ENCODE measurements at places on chromosomes 2 and 18. TPM values are rescaled to one million over a fixed set of nuclear protein-coding genes. Genes with fewer than 3 reads are reported as not detected.

The CNRIP1 gene
- 11.6 TPM for total RNA-seq

The FBXO15 gene
- 2.8 TPM for total RNA-seq

The CRYBA2 gene
- total RNA-seq = 6.4 TPM

The DSG4 gene
- total RNA-seq = 0.04 TPM

The IL36RN gene
- not detected for total RNA-seq

The CTLA4 gene
- not detected for total RNA-seq

The DQX1 gene
- 0.63 TPM for total RNA-seq

The SERPINB7 gene
- 71.9 TPM for total RNA-seq

The LRRC30 gene
- not detected for total RNA-seq

The CDH19 gene
- total RNA-seq = 0.11 TPM

The FIGN gene
- 1.5 TPM for total RNA-seq

The C2orf78 gene
- not detected for total RNA-seq

The UGT1A8 gene
- 0.46 TPM for total RNA-seq

The SP100 gene
- 42.5 TPM for total RNA-seq

The NCKAP5 gene
- total RNA-seq = 3.2 TPM

The SLC35G4 gene
- not detected for total RNA-seq

The MBP gene
- total RNA-seq = 47.4 TPM

The KCNF1 gene
- 1.3 TPM for total RNA-seq

The GPR75 gene
- total RNA-seq = 1.5 TPM

The ACADL gene
- 0.07 TPM for total RNA-seq

The RSAD2 gene
- total RNA-seq = 2.1 TPM

The AQP12B gene
- not detected for total RNA-seq

The TXNL1 gene
- 75.8 TPM for total RNA-seq

The PROC gene
- total RNA-seq = 0.58 TPM

The NOSTRIN gene
- total RNA-seq = 0.69 TPM

The KCNG2 gene
- not detected for total RNA-seq

The HOXD4 gene
- total RNA-seq = 1.8 TPM

The NBEAL1 gene
- total RNA-seq = 14.5 TPM

The TFPI gene
- total RNA-seq = 16.0 TPM

The DHX57 gene
- total RNA-seq = 16.6 TPM

The HOXD13 gene
- 0.36 TPM for total RNA-seq

The LDLRAD4 gene
- total RNA-seq = not detected

The LOXHD1 gene
- not detected for total RNA-seq

The LGALSL gene
- 12.1 TPM for total RNA-seq

The PHOSPHO2 gene
- total RNA-seq = 5.9 TPM

The MRPL44 gene
- 24.8 TPM for total RNA-seq

The MXD1 gene
- total RNA-seq = 7.0 TPM

The TFCP2L1 gene
- 3.5 TPM for total RNA-seq

The IGFBP5 gene
- total RNA-seq = 140 TPM

The IKZF2 gene
- 8.2 TPM for total RNA-seq

The FTCDNL1 gene
- total RNA-seq = 0.52 TPM

The TMEM200C gene
- 6.5 TPM for total RNA-seq

The DPYSL5 gene
- not detected for total RNA-seq

The PLCD4 gene
- total RNA-seq = 11.7 TPM

The TOGARAM2 gene
- total RNA-seq = not detected

The NPPC gene
- total RNA-seq = not detected

The SNED1 gene
- total RNA-seq = 0.66 TPM

The GBX2 gene
- total RNA-seq = 30.5 TPM

The DGKD gene
- total RNA-seq = 23.3 TPM

The TMEFF2 gene
- total RNA-seq = not detected

The POMC gene
- not detected for total RNA-seq
